Skin of body (tissue), 3 donors: ENCODE measurements at places on chromosomes 2 and 18.

- no peak for DNase-seq
Observed at GRCh38 chr2:28408764-28409599, 16.3 kb downstream of the FOSL2 start.

GRCh38 chr2:7083580-7084509 lies 166.6 kb downstream of the RNF144A start:
- DNase-seq, result no peak

DNA sequence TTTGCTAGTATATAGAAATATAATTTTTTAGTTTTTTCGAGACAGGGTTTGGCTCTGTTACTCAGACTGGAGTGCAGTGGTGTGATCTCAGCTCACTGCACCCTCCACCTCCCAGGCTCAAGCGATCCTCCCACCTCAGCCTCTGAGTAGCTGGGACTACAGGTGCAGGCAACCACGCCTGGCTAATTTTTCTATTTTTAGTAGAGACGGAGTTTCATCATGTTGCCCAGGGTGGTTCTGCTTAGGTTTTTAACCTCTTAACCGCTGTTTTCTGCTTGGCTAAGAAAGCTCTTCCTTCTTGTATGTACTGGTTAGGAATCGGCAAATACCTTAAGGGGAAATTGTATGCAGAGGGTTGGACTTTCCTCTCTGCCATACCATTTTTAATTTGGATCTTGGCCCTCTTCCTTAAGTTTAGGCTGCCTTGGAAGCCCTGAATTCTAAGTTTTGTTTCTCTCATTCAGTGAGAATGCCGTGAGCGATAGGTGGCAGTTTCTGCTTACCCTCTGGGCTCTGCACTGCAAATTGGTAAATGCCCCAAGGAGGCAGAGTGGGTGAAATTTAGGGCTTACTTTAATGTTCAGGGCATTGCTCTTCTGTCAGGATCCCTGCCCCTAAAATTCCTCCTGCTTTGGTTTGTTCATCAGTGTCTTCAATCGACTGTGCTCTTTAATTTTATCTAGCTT lies 32.3 kb downstream of the EML6 start:
- no peak for DNase-seq

DNA sequence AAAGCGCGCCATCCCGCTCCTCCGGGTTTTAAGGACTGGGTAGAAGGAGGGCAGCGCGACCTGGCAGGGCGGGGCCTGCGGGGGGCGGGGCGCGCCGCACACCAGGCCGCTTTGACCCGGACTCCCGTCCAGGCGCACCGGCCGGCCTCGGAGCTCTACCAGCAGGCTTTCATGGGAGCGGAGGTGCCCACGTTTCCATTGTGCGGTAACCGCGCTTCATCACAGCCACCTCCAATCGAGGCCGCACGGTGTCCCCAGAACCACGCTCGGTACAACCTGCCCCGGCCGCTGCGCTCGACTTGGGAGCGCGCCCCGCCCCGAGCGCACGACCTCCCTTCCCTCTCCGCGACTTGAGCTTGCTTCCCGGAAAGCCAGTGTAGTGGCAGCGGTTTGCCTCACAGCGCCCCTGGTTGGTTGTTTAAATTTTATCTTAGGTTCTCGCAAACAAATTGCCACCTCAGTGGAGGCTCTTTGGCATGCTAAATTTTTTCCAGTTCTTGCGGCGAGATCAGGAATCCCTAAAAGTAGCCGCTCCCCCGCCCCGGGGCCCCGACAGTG lies 280 bp upstream of the CYP1B1 start:
- peak; percentile 34 for DNase-seq

- DNase-seq, result no peak
Observed at GRCh38 chr2:234708717-234709116, 211.8 kb upstream of the ARL4C start.

DNA sequence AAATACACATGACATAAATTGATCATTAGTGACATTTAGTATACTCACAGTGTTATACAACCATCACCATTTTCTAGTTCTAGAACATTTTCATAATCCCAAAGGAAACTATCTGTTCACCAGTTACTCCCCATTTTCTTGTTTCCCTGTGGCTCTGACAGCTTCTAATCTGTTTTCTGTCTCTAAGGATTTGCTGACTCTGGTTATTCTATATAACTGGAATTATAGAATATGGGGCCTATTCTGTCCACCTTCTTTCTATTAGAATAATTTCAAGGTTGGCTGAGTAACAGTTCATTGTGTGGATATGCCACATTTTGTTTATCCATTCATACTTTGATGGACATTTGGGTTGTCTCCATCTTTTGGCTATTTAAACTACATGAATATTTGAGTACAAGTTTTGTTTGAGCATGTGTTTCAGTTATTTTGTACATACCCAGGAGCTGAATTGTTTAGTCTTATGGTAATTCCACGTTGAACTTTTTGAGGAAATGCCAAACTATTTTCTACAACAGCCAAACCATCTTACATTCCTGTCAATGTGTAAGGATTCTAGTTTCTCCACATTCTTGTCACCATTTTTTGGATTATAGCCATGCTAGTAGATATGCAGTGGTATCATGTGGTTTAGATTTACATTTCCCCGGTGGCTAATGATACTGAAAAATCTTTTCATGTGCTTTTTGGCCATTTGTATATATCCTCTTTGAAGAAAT lies 20.5 kb downstream of the KIAA1328 start:
- no peak for DNase-seq

DNA sequence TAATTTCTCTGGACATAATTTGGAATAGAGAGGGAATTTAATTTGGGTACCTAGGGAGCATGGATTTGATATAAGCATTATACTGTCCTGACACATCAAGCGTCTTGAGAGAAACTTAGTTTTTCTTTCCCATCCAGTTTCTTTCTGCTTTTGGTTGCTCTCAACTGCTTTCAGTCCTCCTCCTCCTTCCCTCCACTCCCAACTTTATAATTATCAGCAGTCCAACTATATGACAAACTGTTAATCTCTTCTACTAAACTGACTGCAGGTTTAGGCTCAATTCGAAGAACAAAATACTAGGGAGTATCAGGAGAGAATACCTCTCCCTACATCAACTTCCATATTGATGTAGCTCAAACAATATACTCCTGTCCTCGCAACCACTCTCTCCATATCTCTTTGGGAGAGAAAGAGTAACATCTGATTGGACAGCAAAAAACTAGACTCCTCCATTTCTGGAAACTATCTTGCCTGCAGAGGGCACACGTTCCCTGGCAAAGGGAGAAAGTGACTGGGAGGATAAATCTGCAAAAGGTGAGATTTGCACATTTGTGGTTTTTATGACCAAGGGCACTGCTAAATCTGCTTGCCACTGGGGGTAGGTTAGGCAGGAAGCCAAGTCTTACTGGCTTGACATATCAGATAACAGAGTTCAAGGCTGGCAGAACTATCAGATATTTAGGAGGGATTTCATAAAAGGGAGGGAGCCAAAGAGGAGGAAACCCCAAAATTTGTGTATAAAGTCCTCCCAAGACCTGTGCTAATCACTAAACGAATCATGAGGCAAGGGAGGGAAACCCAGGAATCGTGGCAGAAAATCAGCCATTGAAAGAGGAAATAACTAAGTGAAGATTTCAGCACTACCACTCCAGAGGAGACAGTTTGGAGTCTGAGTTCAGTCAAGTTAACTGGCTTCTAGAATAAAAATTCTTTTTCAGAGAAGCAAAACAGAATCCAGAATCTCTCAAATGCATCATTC lies 40.0 kb downstream of the ICA1L start:
- DNase-seq, result no peak

DNA sequence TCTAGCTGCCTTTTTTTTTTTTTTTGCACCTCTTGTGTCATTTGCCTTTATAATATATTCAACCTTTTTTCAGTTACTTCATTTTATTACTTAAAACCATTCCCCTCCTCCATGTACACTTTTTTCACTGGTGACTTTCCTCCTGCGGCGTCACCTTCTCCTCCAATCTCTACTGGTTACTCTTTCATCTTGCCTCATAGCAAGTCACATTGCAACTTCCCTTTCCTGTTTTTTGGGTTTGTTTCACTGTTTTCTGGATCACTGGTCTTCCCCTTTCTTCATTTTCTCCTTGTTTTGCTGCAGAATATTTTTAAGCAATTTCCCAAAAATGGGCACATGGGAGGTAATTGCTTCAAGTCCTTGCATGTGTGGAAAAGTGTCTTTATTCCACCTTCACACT lies 37.7 kb upstream of the GPR155 start:
- no peak for DNase-seq

DNA sequence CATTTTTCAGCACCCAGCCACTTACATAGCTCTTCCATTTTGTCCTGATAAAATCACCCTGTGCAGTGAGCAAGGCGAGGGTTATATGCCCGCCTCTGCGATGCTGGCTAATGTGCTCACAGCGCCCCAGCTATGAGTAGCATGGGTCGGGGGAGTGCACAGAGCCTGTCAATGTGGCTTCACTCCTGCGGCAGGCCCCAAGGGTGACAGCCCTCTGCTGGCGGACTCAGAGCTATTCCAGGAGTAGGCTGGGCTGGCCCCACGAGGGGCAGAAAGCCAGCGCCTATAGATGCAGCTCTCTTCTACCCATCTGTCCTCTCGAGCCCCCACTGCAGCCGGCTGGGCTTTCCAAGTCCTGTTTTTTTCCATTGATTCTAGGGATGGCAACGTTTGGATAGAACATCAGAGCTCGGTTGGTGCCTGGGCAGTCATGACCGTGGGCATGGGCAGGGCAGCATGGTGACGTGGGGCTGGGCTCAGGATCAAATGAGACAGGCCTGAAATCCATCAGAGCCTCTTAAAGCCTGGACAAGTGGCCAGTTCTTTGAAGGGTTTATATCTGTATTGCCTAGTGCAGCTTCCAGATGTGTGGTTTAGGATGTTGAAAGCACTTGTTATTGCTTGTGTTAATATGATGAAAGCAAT lies 134.7 kb downstream of the MCFD2 start:
- peak; percentile 15 for DNase-seq

DNA sequence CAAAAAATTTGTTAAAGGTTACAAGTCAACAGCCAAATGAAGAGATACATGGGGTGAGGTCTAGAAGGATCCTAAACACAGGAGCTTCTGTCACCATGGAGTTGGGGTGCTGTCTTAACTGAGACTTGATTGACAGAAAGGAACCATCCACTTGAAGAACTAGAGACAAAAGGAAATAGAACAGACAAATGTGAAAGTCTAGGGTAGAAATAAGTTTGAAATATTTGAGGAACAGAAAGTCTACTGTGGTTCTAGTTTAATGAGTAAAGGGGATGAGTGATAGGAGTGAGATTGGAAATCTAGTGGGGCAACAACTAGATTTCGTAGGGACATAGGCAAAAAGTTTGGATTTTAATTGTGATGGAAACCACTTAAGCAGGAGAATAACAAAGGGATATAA lies 18.7 kb downstream of the RBBP8 start:
- no peak for DNase-seq

GRCh38 chr2:16655905-16656642 lies 9.6 kb downstream of the CYRIA start:
- no peak for DNase-seq

GRCh38 chr2:105320651-105321215 lies 8.8 kb downstream of the TGFBRAP1 start:
- DNase-seq, result no peak

DNA sequence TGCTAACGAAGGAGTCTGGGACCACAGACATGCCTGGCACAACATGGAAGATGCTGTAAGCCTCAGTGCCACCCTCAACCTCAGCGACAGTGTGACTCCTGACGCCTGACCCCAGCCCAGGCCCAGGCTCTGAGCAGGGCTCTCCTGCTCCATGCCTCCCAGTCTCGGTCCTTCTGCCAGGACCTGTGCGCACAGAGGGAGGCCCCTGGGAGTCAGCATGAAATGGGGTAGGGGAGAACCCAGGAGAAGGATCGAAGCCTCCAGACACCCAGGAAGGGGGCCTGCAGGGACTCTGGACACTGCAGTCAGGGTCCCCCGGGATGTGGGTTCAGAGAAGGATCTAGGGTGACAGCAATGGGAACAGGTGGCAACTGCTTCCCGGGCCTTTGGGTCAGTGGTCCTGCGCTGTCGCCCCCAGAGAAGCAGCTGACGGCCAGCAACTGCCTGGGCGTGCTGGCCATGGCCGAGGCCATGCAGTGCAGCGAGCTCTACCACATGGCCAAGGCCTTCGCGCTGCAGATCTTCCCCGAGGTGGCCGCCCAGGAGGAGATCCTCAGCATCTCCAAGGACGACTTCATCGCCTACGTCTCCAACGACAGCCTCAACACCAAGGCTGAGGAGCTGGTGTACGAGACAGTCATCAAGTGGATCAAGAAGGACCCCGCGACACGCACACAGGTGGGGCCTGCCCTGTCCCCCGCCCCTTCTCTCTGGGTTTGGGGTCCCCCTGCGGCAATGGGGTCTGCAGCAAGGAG lies 233.9 kb downstream of the ATAD2B start:
- DNase-seq, result no peak

- DNase-seq, result no peak
Observed at GRCh38 chr2:25311865-25312575, 29.7 kb downstream of the DNMT3A start.

GRCh38 chr2:1370461-1370860 lies 42.8 kb upstream of the TPO start:
- DNase-seq, result no peak

DNA sequence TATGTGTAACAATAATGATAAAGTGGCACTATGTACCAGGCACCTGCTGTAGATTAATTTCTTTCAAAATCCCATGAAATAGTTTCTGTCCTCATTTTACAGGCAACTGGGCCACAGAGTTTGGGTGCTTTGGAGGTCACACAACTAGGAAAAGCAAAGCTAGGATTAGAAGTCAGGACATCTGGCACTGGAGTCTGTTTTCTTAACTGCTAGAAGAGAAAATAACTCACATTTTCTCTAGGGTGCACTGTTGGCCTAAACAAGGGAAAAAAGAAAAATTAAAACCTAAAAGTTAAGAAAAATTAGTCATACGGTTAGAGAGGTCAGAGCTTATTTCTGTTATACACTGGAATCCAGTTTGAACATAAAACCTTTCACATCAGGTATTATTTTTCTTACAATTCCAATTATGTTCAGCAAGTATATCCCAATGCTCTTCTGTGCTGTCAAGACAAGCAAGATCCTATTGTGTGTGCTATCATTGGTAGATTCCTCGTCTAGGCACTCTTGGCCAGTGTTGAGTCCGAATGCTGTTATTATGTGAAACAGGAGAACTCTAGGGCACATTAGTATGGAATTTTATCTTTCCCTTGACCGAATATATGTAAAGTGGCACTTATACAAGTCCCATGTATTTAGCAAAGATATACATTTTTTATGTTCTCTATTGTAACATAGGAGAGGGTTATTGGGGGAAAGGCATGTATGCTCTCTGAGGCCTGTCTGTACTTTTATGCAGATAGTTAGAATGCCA lies 1.5 kb upstream of the OSGEPL1 start:
- DNase-seq, result no peak
